ENCODE measurements at places on chromosomes 3 and 15.

GRCh38 chr3:44685128-44685800 lies 27.2 kb upstream of the ZNF502 start:
- peak; percentile 92 for DNase-seq

- peak; percentile 69 for DNase-seq
Measured at GRCh38 chr3:49165771-49166751, at the start of gene CCDC71. Gene CCDC71 (minus strand): TSS chr3:49166331. CDS start chr3:49164208, 2,123 bp downstream.

GRCh38 chr3:121718205-121718846 lies 31.2 kb downstream of the GOLGB1 start:
- peak; percentile 81 for DNase-seq

- DNase-seq = no peak
Measured at GRCh38 chr15:89107984-89108383, 19.7 kb downstream of the ABHD2 start.

DNA sequence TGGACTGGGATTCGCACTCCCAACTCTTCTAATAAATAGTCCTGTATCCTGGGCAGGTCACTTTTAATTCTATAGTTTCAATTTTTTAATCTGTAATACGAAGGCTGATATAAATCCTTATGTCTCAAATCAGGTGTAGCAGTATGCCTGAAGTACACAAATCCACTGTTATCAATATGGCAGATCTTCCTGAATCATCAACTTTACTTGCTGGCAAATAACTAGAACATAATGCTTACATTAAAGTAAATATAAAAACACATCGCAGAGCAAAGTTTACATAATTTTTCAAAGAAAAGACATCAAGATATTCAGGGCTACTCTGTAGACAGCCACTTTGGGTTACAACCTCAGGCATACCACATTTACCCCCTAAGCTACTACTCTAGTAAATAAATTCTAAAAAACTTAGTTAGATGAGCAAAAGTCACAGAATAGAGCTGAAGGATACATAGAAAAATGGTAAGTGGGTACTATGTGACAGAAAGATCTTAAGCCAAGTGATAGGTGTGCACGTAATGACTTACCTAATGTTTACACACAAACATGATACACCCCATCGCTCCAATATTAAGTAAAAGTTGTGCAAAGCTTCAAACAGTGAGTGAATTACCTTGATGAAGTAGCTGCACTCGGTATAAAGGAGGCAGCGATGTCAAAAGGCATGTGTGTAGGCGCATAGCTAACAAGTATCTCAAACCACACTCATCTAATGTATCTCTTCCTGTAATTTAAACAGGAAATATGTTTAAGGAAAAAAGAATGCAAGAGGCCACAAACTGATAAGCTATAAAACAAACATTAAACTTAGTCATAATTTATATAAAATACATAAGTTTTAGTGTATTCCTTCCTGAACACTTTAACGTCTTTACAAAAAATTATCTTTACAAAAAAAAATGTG lies 127.9 kb downstream of the DMXL2 start:
- DNase-seq = no peak

GRCh38 chr15:81807806-81808205 lies 238.0 kb downstream of the MEX3B start:
- DNase-seq = no peak

GRCh38 chr15:49490966-49491365 lies 67.9 kb downstream of the FGF7 start:
- DNase-seq = no peak

- DNase-seq = no peak
Measured at GRCh38 chr3:64667138-64667537, 20.7 kb downstream of the ADAMTS9 start.

Data from MM.1S (cell line).